ENCODE measurements at places on chromosomes 16 and 17. TPM values are rescaled to one million over a fixed set of nuclear protein-coding genes. Genes with fewer than 3 reads are reported as not detected.

GRCh38 chr17:8420041-8420934 lies 15.4 kb upstream of the NDEL1 start:
- no peak for DNase-seq

DNA sequence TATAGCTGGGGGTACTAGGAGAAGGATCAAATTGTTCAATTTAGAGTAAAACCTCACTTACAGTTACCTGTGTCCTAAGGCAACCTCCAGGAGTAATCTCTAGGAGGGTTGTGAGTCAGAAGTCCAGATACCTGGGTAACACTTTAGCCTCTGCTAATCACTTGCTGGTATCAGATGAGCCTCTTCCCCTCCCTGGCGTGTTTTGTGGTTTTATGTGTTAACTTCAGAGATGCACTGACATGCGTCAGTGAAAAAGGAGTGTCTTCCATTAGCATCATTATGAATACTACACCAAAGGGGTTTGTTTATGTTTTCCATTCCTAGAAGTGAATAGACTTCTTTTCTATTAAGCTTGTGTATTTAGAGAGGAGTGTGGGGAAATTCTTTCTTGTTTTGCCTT lies 208.2 kb downstream of the FTO start:
- no peak for DNase-seq

- no peak for DNase-seq
These were observed 31.7 kb downstream of the DRC3 start for GRCh38 chr17:18004345-18004744.

The LAT gene
- total RNA-seq, result 8.5 TPM

DNA sequence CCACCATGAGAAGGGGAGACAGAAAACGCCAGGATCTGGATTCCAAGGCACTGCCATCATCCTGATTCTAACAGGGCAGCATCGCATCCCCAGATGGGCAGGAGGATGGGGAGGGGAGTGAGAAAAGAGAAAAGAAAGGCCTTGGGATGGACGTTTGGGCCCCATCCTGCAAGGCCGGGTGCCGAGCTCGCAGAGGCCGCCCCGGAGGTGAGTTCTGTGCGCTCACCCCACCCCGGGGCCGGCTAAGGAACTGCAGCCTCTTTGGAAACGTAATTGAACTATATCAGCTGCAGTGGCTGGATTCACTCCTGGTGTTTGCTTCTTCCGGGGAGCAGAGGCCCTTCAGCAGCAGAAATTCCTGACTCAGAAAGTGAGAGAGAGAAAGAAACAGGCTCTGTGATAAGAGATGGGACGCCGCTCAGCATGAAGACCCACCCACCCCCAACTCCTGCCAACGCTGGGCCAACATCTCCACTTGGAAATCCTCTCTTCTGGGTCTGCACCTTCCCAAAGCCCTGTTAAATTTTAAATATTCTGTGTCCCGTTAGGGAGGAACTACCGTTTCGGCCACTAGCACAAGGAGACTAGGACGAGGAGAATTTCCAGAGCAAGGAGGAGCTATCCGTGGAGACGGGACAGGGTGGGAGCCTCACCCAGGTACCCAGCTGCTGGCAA lies 8.5 kb upstream of the SSTR2 start:
- DNase-seq, result peak; percentile 78

DNA sequence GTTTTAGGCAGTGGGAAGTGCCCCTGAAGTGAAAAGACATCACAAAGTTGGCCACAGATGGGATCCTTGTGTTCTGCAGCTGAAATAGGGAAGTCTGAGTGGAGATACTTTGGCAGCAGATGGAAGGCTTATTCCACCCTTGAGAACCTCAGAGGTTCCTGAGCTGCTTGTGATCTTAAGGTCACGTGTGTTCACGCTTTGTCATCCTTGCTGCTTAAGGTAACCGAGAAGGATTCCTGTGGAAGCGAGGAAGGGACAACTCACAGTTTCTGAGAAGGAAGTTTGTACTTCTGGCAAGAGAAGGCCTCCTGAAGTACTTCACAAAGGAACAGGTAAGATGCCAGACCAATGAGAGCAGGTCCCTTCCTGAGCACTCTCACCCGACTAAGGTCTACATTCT lies 12.2 kb downstream of the ADAP2 start:
- DNase-seq, result no peak

DNA sequence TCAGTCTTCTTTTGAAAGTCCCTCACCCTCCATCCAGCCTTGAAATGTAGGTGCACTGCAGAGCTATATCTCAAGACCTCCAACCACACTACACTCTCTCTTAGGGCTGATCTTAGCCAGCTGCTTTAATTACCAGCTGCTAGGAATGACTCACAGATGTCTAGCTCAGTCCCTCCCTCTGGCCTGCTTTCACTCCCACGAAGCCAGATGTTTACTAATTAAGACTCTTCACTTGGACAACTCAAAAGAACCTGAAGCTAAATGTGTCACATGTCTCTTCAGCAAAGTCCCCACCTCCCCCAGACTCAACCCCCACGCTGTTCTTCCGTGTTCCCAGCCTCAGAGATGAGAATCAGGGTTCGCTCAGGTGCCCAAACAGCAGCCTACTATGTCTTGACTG lies 2.6 kb downstream of the GTF3C1 start:
- no peak for DNase-seq

The CIITA gene
- total RNA-seq, result not detected

DNA sequence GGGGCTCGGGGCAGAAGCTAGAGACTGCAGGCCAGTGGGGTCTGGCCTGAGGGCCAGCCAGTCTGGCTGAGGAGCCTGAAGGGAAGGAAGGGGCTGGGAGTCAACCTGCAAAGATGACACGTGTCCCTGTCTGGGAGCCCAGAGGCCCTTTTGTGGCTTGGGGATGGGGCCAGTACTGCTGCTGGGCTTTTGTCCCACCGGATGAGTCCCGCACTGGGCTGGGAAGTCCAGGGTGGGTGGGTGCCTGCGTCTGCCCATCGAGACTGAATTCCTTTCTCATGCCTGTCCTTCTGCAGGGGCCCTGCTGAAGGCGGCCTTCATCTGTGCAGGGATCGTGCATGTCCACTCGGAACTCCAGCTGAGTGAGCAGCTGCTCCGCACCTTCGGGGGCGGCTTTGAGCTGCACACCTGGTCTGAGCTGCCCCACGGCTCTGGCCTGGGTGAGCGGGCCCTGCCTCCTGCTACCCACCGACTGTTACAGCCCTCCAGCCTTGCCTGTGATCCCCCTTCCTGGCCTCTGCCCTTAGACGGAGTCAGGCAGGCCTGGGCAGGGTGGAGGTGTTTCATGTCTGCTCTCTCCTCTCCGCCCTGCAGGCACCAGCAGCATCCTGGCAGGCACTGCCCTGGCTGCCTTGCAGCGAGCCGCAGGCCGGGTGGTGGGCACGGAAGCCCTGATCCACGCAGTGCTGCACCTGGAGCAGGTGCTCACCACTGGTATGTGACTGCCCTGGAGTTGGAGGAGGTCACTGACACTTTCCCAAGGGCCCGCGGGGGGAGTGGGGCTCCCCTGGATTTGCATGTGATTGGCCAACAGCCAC lies 20.9 kb downstream of the FCSK start:
- no peak for DNase-seq
